ENCODE measurements at places on chromosomes 16 and 17.

GRCh38 chr17:50517011-50517410 is 8.8 kb downstream of the MYCBPAP start:
- no peak for DNase-seq

GRCh38 chr17:49890077-49890821 is 42.4 kb upstream of the TAC4 start:
- DNase-seq, result no peak

DNA sequence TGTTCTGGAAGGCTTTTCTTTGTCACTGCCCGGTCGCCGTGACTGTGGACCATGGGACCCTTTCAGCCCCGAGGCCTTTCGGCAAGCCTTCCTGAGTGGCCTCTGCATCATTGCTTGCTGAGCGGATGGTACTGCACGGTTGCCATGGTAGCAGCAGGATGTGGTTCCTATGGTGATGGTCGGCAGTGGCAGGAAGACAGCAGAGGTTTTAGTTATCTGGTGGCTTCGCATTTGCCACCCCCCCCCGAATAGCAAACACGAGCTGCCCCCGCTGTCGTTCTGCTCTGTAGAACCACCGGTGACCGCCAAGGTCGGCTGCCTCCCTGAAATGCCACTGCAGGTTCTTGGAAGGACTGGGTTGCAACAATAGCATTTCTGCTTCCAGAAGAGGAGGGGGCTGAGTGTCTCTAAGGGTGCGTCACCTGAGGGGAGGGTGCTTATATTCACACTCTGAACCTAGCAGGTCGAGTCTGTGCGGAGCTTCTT is 76.6 kb downstream of the CMIP start:
- DNase-seq, result no peak

DNA sequence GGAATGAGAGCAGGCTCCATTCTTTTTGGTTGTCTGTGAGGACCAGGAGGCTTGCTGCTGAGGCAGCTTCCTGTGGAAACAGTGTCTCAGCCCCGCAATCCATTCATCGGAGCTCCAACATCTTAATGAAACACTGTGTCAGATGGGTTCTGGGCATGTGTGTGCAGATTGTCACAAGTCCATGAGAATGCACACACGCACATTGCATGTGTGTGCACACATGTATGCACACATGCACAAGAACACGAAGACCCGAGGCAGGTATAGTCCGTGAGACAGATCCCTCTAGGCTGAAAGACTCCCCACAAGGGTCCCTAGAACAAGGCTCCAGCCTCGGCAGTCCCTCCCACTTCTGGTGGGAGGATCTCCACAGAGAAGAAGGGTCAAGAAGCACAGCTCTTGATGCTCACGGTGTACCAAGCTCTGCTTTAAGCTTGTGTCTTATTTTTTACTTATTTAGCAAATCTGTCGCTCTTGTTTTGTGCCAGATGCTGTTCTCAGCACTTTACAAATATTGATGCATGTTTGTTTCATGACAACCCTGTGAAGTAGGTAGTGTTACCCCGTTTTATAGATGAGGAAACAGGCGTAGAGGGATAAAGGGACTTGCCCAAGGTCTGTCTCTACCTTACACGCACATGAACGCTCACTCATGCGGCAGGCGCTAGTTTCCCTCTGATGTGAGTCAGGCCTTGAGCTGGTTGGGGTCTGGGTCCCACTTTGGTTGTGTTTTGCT is 213.1 kb downstream of the SEC14L1 start:
- no peak for DNase-seq

Measured in AG08395 (cell line).